ENCODE measurements at places on chromosomes 5 and 9.

DNA sequence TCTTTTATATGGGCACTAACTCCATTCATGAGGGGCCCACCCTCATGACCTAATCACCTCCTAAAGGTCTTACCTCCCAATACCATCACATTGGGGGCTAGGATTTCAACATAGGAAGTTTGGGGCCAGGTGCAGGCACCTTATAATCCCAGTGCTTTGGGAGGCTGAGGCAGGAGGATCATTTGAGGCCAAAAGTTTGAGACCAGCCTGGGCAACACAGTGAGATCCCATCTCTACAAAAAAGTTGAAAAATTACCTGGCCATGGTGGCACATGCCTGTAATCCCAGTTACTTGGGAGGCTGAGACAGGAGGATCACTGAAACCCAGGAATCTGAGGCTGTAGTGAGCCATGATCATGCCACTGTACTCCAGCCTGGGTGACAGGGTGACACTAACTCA, 76.7 kb downstream of the MYO10 start:
- no peak for ATAC-seq

GRCh38 chr5:169251333-169252084, 49.4 kb downstream of the SLIT3 start:
- ATAC-seq = no peak

GRCh38 chr5:59036274-59036961, 453.5 kb downstream of the RAB3C start:
- ATAC-seq = no peak

GRCh38 chr9:20599195-20599594, 23.1 kb downstream of the MLLT3 start:
- ATAC-seq = no peak

GRCh38 chr5:135242866-135243555, 156.0 kb downstream of the MACROH2A1 start:
- no peak for ATAC-seq

DNA sequence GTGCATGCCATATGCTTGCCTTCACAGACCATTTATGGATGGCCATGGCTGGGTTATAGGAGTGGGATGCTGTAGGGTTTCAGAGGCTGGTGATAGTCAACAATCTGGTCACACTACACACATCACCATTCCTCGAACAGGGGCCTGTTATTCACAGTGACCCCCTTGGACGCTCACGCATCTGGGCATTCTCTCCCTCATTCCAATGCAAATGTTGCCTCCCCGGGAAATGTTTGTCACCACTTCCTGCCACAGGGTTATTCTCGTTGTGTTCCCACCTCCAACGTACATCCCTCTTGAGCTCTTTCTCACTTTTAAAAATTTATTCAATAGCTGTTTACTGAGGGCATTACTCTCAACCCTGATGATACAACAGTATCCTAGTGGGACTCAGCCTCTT, 135.4 kb downstream of the SCAMP1 start:
- no peak for ATAC-seq

GRCh38 chr9:108784998-108785397, 70.8 kb downstream of the ACTL7B start:
- ATAC-seq = no peak
